ENCODE measurements at places on chromosomes 2 and 18. TPM values are rescaled to one million over a fixed set of nuclear protein-coding genes. Genes with fewer than 3 reads are reported as not detected.

Gene ABCB11
- 0.04 TPM for polyA plus RNA-seq

Gene ZC3H6
- polyA plus RNA-seq, result 5.5 TPM

Gene LAMA1
- not detected for polyA plus RNA-seq

Gene DSG1
- polyA plus RNA-seq, result not detected

DNA sequence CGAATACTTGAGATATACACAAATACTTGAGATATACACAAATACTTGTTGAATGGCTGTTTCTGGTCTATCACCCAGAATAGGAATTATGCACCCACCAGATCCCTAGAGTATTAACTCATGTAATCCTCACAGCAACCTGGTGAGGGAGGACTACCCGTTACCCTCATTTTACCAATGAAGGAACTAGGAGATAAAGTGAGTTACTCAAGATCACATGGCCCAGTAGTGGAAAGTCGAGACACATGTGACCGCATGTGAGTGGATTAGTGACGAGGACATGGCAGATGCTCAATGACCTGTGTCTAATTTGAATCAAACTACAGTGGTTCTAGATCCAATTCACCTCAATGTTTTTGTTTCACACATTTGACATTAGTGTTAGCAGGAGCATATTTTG lies 2.4 kb downstream of the MOGAT1 start:
- DNase-seq, result no peak

DNA sequence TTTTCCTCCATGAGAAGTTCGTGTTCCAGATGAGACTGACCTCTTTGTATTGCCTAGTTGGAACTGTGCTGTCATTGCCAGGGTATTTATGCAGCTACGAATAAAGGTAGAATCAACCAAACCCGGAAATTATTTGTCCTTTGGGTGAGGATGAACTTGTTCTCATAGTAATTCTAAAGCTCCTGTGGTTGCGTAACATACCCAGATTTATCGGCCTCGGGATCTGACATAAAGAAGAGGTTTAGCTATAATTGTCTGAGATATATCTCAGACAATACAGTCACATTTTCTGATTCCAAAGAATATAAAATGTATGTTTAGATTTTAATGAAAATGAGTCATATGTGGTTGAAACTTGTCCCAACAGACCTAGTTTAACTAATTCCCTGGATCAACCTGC lies 628.7 kb upstream of the LINC00305 start:
- DNase-seq, result no peak

- DNase-seq, result peak; percentile 24
Observed at GRCh38 chr2:66434679-66435548, at the start of gene MEIS1. Gene MEIS1, plus strand, starts transcription at chr2:66435125. Its CDS starts 732 bp downstream, at chr2:66435857.

DNA sequence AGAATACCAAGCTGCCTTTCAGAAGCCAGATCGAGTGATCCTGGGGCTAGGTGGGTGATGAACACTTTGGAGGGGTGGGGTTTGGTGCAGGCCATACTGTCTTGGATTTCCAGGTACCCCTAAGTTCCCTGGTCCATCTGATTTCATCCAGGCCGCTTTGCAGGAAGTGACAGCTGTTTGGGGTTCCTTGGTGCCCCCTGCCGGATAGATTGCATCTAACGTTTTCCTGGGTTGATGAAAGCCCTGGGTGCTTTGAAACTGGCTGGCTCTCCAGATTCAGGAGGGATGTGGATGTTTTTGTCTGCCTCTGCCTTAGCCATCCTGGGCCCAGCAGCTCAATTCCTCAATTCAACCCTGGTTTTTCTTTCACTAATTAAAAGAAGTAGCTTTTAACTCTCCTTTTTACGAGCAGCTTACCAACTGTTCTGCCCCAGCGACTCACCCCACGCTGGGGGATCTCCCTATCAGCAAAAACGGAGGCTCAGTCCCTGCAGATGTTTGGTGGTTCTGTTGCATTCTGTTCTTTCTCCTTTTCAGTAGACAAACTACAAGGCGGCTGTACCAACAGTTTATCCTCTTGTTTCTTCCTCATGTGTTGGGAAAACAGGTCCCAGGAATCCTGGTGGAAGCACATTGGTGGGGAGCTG lies 37.1 kb downstream of the ARHGEF4 start:
- DNase-seq, result peak; percentile 33

DNA sequence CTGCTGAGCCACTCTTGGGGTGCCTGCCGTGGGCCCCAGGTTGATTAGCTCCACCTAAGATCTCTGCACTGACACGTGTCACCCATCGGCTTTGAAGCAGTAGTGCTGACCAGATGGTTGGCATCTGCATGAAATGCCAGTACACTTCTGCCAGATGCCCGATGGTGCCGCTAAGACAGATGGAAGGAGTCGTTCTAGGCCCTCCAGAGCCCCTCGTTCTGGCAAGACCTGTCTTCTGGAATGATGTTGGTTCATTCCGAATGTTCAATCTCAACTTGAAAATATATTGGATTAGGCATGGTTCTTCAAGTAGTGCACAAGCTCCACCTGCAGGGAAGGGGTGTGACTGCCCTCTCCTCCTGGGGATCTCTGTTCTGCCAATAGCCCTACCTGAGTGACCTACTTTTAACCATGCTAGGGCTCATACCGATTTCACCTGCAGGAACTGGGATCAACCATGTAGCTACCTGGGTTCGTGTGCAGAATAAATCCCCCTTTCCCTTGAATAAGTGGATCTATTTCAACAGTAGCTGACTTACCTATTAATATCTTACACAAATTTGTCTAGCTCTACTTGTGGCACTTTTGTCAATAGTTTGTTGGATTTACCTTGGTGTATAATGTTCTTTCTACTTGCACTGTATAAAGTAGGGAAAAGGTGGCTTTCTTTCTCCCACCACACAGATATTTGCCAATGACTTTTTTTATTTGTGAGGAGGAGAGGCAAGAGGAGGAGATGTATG lies 342.6 kb downstream of the CTNNA2 start:
- DNase-seq, result no peak

GRCh38 chr2:15009681-15010080 lies 377.2 kb downstream of the LRATD1 start:
- no peak for DNase-seq

DNA sequence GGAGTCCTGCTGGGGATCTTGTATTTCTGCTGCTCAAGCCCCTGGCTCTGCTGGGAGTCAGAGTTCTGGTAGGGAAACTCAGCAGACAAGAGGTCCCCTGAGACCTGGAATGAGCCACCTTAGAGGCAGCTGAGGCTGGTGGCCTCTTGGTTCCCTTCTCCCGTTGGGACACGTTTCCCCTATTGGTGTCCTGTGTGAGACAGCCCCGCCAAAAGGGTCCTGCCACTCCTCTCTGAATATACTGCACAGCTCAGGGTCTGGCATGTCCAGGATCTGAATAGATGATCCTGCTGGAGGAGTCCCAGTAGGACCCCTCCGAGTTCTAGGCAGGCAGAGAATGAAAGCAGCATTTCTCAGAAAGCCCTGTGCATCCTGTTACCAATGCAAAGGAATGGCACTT lies 2.0 kb upstream of the RALB start:
- no peak for DNase-seq

- no peak for DNase-seq
Observed at GRCh38 chr18:27581296-27581904, 396.3 kb upstream of the CHST9 start.

DNA sequence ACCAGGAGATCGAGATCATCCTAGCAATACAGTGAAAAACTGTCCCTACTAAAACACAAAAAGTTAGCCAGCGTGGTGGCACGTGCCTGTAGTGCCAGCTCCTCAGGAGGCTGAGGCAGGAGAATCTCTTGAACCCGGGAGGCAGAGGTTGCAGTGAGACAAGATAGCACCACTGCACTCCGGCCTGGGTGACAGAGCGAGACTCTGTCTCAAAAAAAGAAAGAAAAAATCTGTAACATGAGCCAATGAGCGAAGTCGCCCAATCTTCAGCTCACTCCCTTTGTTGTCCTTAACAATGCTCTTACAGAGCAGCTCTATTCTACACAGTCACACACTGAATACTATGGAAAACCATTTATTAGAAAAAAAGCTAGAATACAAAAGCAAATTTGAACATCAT lies 22.0 kb downstream of the FAM98A start:
- DNase-seq, result no peak

- peak; percentile 88 for DNase-seq
Observed at GRCh38 chr2:9951522-9952285, at the start of gene GRHL1. Gene GRHL1, plus strand, starts transcription at chr2:9951693. Its CDS starts 141 bp downstream, at chr2:9951834.

Measured in naive B cell (primary cell).